ENCODE measurements at places on chromosomes 3 and 15. TPM values are rescaled to one million over a fixed set of nuclear protein-coding genes. Genes with fewer than 3 reads are reported as not detected.

GRCh38 chr3:162195147-162195546 is 698.5 kb downstream of the OTOL1 start:
- no peak for DNase-seq

GRCh38 chr15:94638183-94638582 is 406.8 kb downstream of the MCTP2 start:
- DNase-seq: no peak

DNA sequence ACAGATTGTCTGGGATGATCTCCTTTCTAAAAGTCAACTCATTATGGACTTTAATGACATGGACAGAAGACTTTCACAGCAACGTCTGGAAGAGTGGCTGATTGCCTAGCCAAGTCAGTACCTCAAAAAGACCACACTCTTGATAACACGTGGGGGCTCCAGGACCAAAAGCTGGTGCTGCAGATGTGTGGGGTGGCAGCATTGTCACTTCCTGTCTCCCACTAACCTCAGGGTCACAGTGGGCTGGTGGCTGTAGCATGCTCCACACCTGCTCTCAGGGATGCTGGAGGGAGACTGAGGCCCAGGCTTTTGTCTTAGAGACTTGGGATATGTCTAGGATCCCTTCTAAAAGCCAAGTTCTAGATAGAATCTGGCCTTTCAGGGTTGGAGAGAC is 118.1 kb downstream of the APBA2 start:
- no peak for DNase-seq

DNA sequence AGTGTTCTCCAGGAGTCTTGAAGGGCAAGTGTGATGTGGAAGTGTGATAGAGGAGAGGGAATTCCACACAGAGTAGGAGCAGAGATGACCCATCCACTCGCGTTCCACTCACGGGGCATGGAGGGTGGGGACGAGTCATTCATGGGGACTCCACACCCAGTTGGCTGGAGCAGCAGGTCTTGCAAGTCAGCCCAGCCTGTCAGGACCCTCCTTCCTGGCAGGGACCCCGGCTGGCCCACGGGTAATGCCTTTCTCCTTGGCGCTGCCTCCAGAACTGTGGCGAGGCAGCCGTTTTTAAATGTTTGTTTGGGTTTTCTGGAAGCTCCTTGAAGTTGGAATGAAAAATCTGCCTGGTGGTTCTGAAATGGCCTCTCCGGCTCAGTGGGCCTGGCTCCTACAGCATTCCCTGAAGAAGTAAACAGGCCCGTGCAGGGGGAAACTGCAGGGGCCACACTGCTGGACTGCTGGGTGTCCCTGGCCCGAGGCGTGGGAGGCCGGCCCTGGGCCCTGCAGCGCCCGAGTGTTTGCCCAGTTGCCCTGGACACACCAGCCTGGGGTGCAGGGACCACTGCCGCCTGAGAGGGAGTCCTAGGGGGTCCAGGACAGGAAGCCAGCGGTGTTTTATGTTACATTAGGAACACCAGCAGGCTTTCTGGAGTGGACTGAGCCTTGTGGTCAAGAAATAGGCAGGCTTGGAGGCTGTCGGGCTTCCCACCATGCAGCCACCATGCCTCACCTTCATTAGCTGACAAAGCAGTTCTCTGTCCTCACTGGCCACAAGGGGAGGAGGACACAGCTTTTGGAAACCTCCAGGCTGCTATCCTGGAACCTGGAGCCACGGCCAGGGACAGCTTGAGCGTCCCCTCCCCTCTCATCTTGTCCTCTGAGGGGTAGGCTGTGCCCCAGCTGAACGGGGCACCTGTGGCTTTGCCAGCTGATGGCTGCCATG is 61.3 kb downstream of the CEMIP start:
- no peak for DNase-seq

- DNase-seq: no peak
These were observed 21.8 kb downstream of the PCOLCE2 start for GRCh38 chr3:142866841-142867631.

DNA sequence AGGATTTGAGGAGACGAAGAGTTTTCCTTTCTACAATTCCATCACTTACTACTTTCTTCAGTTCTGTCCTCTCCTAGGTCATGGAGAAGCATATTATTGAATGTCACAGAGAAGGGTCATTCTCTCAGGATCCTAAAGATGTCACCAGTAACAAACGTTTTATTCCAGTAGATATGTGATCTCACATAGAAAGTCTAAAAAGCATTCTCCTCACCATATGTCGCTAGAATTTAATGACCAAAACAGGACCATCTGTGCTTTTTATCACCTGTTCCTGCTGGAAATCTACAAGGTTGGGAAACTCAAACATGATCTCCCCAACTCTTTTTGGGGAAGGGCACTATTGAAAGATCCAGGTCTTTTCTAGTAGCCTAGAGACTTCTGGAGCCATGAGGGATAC is 24.0 kb upstream of the FRMD5 start:
- no peak for DNase-seq

DNA sequence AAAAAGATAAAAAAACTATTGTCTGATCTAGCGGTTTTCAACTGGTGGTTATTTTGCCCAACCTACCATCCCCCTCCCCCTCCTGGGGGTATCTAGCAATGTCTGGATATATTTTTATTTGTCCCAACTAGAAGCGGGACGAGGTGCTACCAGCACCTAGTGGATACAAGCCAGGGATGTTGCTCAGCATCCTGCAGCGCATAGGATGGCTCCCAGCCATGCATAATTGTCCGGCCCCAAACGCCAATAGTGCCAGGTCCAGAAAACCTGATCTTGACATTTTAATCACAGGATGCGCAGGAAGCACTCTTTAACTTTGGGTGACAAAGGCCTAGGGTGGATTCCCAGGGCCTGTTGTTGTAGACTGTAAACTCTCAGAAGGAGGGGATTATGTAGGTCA is 17.0 kb upstream of the ARL8B start:
- DNase-seq: no peak

DNA sequence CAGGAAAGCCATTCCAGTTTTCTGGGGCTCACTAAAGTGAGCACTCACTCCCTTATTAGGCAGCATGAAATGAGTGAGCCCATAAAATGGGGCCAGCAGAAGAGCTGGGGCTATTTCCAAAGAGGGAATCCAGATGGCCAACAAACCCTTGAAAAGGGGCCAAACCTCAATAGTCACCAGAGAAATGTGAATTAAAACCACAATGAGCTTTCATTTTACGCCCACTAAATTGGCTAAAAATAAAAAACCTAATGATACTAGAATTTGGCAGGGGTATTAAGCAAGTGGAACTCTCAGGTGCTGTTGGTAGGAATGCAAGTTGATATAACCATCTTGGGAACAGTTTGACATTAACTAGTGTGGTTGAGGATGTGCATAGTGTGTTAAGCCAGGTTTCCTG is 42.1 kb upstream of the RAF1 start:
- DNase-seq: no peak

DNA sequence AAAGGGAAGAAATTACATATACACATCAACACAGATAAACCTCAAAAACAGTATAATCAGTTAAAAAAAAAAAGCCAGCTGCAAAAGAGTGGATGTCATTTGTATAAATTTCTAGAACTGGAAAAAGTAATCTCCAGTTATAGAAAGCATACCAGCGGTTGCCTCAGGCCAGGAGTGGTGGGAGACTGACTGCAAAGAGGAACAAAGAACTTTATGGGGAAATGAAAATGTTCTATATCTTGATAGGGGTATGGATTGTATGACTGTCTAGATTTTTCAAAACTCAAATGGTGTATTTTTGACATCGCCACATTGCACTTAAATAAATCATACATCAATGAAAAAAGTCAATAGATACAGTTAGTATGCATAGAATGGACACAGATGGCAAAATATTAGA is 241.6 kb downstream of the SCAPER start:
- no peak for DNase-seq

ZPLD1 gene
- not detected for total RNA-seq

BFSP2 gene
- total RNA-seq: not detected

SLC12A8 gene
- 0.38 TPM for total RNA-seq

ZNF609 gene
- total RNA-seq: 18.0 TPM

MAN2C1 gene
- 131 TPM for total RNA-seq

EPHA3 gene
- total RNA-seq: not detected

ENTPD3 gene
- total RNA-seq: not detected

TNK2 gene
- 11.3 TPM for total RNA-seq
